Fibroblast of skin of right biceps (primary cell): ENCODE measurements at places on chromosomes 2 and 18.
A peak's percentile ranks its signal among the peaks of the same experiment; 100 is the strongest.

- DNase-seq: no peak
Measured at GRCh38 chr2:211463397-211463796, 907.0 kb downstream of the CPS1 start.

GRCh38 chr18:40738321-40738880, 1216.6 kb upstream of the PIK3C3 start:
- no peak for DNase-seq

DNA sequence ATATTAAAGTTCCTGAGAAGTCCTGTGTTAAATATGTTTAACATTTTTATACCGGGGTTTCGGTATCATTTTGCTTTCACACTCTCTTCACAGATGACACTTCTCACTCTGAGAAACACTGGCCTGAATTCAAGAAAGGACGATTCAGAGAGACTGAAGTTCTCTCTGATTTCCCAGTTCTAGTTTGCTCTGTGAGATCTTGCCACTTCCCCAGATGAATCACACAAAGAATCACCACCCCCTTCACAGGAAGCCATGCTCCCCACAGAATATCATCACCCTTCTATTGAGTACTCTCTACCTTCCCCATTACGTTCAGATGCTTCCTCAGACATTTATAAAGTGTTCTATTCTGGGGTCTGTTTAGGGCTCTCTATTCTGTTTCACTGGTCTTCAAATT, 16.1 kb upstream of the CD207 start:
- peak; percentile 31 for DNase-seq

DNA sequence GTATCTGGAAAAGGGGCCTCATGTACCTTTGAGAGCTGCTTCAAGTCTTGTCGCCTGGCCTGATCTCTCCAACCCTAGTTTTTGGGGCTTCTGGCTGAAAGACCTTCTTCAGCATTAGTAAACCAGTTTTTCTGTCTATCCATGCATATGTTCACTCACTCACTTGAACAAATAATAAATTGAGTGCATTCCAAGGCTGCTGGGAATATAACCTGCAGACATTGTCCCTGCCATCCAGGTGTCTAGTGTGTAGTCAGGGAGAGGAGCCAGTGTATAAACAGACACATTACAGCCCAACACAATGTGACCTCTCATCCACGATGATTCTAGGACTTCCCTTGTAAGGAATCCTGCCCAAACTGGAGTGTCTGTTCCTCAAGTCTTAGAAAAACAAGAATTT, 262.1 kb downstream of the PRKCE start:
- DNase-seq: no peak
